ENCODE measurements at places on chromosomes 4 and X.
A peak's percentile ranks its signal among the peaks of the same experiment; 100 is the strongest.

GRCh38 chr4:1979477-1980196, 29.1 kb downstream of the NELFA start:
- DNase-seq, result no peak

DNA sequence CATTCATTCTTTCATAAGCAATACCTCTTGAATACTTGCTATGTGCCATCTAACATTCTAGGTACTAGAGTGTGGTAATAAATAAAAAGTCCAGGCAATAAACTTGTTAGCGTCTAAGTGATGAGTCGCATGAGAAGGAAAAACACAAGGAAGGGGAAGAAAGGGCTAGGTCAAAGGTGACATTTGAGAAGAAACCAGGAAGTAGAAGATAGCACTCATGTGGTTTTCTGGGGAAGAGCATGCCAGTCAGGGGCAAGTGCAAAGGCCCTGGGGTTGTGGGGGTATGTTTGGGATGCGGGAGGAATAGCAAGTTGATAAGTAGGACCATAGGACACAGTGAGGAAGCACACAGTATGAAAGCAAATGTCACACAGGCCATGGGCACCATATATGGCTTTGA, 157.0 kb downstream of the TSPAN5 start:
- no peak for DNase-seq

- DNase-seq, result no peak
Measured at GRCh38 chr4:1522606-1523005, 116.4 kb upstream of the NKX1-1 start.

DNA sequence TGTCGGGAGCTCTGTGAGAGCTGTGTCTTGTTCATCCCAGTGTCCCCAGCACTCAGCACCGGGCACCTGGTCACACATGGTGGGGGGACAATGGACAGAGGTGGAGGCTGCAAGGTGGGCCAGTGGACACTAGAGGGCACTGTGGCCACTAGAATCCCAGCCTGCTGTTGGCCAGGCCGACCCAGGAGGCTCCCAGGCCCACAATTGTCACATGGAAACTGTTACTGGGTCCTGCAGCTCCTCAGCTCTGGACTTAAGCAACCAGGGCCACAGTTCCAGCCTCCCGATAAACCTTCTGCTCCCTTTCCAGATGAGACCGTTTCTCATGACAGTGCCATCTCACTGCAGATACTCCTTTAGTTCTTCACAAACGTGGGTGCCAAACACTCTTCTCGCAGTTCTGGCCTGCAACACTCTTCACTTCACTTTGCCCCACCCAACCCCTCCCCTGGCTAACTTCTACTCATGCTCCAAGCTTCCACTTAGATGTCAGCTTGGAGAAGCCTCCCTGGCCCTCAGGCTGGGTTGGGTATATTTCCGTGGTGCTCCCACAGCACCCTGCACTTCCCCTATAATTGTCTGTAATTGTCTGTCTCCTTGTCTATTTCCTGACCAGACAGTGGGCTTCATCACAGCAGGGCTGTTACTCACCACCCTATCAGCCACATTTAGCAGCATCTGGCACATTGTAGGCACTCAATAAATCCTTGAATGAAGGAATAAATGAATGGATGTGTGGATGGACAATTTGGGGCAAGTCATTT, 3.5 kb upstream of the IQSEC2 start:
- DNase-seq, result peak; percentile 72

- no peak for DNase-seq
Measured at GRCh38 chrX:45322382-45322781, 121.7 kb upstream of the DIPK2B start.

- peak; percentile 67 for DNase-seq
Measured at GRCh38 chr4:38162240-38162784, 202.1 kb downstream of the PTTG2 start.

- DNase-seq, result no peak
Measured at GRCh38 chr4:58191109-58191508, 1080.9 kb upstream of the IGFBP7 start.

- no peak for DNase-seq
Measured at GRCh38 chr4:171524903-171525302, 288.3 kb upstream of the GALNTL6 start.

GRCh38 chr4:114911111-114911510, 202.3 kb downstream of the NDST4 start:
- DNase-seq, result no peak

GRCh38 chrX:6782831-6783230, 247.9 kb upstream of the VCX3A start:
- DNase-seq, result no peak

- DNase-seq, result no peak
Measured at GRCh38 chrX:22742174-22742573, 257.6 kb upstream of the DDX53 start.

DNA sequence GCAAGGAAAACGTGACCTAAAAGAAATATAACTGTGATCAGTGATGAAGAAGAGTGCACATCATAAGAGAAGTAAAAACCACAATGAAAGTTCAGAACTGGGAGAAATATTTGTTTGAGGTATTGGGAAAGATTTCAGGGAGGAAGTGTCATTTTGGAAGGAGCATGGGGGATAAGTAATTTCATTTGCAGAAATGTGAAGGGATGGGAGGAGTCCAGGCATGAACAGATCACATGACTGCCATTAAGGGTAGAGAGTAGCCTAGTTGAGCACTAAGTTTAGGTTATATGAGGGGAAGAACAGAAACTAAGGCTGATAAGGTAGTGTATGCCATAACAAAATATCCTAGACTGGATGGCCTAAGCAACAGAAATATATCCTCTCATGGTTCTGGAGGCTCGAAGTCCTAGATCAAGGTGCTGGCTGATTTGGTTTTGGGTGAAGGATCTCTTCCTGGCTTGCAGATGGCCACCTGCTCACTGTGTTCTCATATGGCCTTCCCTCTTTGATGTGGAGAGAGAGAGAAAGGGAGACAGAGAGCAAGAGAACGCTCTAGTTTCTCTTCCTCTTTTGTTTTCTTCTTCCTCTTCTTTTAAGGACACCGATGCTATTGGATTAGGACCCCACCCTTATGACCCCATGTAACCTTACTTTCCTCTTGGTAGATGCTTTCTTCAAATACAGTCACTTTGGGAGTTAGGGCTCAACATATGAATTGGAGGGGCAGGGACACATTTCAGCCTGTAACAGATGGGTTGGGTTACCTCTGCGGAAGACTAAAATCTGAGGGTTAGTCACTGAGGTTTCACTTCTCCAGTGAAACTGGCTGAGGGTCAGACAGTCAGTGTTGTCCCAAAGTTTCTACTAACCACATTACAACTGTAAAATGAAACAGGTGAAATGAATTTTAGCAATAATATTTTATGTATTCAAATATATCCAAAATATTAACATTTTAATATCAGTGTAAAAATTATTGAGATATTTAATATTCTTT, 77.9 kb downstream of the EGF start:
- DNase-seq, result no peak

- DNase-seq, result no peak
Measured at GRCh38 chrX:46577221-46578005, 3.8 kb downstream of the CHST7 start.

- DNase-seq, result no peak
Measured at GRCh38 chr4:174312993-174313392, 29.3 kb downstream of the CEP44 start.

GRCh38 chr4:1368421-1369090, 21.5 kb downstream of the UVSSA start:
- DNase-seq, result peak; percentile 66

DNA sequence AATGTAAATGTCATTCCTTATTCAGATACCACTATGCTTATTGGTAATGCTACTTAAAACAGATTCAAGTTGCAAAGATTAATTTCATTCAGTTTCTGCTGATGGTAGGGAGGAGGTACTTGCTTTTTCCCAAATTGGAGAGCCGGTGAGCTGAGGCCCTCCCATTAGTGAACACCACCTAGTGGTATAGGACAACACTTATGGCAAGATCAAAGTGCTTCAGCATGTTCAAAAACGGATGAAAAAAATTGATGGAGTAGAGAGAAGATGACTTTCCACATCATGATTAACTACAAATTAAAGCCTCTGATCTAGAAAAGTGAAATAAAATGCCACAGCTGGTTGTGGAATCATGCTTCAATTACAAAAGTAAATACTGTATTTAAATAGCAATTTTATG, 112.9 kb downstream of the MBNL3 start:
- no peak for DNase-seq

DNA sequence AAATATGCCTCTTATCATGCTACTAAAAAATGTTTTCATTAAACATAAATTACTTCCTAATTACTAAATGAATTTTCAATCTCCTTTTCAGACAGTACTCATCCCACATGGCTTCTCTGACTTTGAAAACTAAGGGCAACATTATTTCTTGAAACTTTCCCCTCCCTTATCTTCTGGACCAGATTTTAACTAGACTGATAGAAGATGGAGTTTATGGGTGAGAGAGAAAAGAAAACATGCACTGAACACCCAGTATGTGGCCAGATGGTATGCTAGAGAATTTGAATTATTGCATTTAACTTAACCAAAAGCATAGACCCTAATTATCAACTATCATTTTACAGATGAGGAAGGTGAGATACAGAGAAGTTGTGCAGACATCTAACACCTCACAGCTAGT, 16.8 kb downstream of the CNOT6L start:
- DNase-seq, result no peak

GRCh38 chr4:124325690-124326089, 386.8 kb downstream of the ANKRD50 start:
- no peak for DNase-seq

GRCh38 chrX:44422631-44423030, 79.2 kb upstream of the EFHC2 start:
- DNase-seq, result no peak

DNA sequence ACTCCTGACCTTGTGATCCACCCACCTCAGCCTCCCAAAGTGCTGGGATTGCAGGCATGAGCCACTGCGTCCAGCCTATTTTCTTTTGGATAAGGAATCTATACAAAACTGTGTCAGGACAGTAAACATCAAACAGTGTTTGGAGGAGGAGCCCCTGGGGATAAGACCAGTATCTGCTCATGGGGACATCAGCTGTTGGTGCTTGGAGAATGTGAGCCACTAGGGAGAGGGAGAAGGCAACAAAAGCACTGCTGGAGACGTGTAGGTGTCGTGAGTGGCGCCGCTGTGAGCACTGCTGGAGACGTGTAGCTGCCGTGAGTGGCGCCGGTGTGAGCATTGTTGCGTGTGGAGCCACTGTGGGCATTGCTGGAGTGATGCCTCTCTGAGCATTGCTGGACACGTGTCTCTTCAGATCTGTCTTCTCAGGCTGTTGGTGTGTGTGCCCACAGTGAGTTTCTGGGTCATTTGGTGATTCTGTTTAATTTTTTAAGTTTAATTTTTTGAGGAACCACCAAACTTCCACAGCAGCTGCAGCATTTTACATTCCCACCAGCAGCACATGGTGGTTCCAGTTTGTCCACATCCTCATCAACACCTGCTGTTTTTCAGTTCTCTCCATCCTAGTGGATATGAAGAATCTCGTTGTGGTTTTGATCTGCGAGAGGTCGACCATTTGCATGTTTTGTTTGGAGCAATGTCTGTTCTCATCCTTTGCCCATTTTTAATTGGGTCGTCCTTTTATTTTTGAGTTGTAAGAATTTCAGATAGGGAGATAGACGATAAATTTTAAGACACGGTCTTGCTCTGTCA, 19.0 kb downstream of the DGKQ start:
- no peak for DNase-seq

- no peak for DNase-seq
Measured at GRCh38 chr4:13498469-13498868, 14.3 kb upstream of the RAB28 start.
